ENCODE measurements at places on chromosomes 2 and 18.

DNA sequence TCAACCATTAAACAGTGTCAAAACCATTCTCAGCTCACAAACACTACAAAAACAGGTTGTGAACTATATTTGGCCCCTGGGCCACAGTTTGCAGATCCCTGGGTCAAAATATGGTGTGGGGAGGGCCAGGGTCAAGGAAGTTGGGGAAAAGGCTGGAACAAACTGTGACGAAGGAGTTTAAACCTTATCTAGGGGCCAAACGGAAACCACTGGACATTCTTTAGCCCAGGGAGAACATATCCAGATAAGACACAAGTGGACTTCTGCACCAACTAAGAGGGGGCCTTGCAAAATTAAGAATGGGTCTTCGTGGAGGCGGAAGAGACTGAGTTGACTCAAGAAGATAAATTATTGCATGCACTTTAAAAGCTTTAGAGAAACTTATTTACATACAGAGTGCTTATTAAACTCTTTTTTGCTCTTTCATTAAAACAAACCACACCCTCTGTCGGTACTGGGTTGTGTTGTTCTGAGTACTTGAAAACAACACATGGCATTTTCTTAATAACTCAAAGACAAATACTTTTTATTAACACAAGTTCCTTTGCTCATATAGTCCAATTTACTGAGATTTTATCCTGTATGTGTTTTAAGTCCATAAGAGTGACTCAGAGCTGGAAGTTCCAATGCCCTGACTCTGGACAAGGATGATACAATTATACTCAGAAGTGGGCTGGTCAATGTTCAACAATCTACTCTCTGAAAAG, 5.3 kb upstream of the ASAP2 start:
- no peak for DNase-seq

- no peak for DNase-seq
These were observed 41.7 kb upstream of the RND3 start for GRCh38 chr2:150528861-150529801.

DNA sequence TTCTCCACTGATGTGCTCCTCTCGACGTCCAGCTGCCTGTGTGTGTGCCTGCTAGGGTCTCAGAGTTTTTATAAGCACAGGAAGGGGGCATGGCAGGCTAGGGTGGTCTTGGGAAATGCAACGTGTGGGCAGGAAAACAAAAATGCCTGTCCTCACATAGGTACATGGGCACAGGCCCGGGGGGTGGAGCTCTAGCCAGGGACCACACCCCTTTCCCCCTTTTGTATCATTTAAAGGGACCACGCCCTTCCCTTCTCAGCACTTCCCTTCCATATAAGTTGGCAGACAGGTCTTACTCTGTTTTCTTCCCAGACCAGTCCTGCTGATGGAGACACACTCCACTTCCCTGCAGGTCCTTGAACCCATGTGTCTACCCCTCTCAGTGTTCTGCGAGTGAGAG, 645.0 kb downstream of the CBLN2 start:
- no peak for DNase-seq

DNA sequence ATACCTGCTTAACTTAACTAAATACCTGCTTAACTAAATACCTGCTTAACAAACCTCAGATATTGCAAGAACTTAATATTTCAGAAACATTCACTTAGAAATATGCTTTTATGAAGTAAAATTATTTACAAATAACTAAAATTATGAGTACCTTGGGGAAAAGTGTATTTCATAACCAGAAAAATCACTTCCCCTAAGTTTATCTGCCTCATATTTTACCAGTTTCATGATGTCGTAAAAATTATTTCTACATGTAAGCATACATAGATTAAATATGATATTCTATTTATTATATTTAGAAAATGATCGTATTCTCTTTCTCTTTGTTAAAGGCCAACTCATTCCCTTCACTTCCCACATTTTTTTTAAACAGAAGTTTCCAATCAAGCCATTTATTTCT, 41.5 kb upstream of the DSC1 start:
- DNase-seq, result no peak

GRCh38 chr2:216006164-216006663, 7.1 kb downstream of the MREG start:
- DNase-seq, result peak; percentile 15

GRCh38 chr2:9294764-9295163, 88.2 kb downstream of the ASAP2 start:
- DNase-seq, result no peak

- DNase-seq, result no peak
These were observed 31.1 kb upstream of the MAPK4 start for GRCh38 chr18:50528806-50529205.

DNA sequence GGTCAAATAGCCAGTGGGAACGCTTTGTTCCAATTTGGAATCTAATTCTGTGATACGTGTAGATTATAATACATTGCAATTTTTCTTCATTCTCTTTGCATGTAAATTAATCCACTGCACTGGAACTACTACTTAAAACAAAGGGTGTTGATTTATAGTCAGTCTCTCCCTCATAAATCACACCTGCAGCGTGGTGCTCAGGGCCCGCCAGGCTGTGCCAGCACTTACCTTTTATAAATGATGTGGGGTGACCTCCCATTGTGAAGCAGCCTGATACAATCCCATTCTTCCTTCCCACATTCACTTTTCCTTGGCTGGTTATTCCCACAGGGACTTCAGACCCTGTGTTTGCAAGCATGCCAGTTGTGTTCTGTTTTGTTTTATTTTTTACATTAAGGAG, 302.3 kb upstream of the ID2 start:
- no peak for DNase-seq

DNA sequence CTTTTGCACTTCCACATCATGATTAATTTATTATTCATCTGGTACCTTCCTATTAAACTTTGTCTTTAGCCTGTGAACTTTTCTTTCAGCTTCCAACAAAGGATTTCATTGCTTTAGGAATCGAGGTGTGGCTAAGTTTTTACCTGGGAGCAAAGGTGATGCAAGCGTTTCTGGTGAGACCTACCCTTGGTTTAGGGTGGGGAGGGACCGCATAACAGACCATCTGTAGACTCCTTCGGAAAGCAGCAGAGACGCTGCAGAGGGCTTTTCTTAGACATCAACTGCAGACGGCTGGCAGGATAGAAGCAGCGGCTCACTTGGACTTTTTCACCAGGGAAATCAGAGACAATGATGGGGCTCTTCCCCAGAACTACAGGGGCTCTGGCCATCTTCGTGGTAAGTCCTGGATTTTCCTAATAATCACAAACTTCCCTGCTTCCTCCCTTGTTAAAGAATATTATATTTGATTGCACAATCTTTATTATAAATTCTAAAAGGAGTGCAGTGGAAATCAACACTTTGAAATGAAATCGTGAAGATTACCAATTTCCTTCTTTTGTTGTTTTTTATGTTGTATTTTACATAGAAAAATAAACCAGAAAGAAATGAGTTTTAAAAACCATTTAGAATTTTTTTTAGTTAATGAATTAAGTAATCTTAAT, at the start of gene DSG3:
Gene DSG3 (plus strand): TSS at position 212 of the 662 bp plus-strand sequence. CDS start 137 bp downstream, at position 349.
- no peak for DNase-seq
